ENCODE measurements at places on chromosomes 2 and 18. TPM values are rescaled to one million over a fixed set of nuclear protein-coding genes. Genes with fewer than 3 reads are reported as not detected.

Gene TRPM8
- total RNA-seq, result not detected

Gene RAD51AP2
- not detected for total RNA-seq

Gene PARD3B
- 0.94 TPM for total RNA-seq

Gene C2orf80
- not detected for total RNA-seq

Gene TUBA4B
- not detected for total RNA-seq

Gene MEP1B
- not detected for total RNA-seq

Gene PSMA8
- 0.42 TPM for total RNA-seq

Gene IMMT
- total RNA-seq, result 34.0 TPM

Gene ZDBF2
- total RNA-seq, result 21.0 TPM

Gene FAM110C
- total RNA-seq, result 0.52 TPM

Gene TMEM247
- total RNA-seq, result not detected

Gene PPIL3
- 25.9 TPM for total RNA-seq

Gene NEU2
- total RNA-seq, result not detected

Gene ATOH8
- total RNA-seq, result 1.3 TPM

Gene IL1R2
- 1.4 TPM for total RNA-seq

Gene TMEFF2
- total RNA-seq, result not detected

Gene CIAO1
- total RNA-seq, result 65.4 TPM

Gene FOXI3
- not detected for total RNA-seq

Gene ACVR1C
- total RNA-seq, result 4.1 TPM

Gene GALNT3
- total RNA-seq, result 20.4 TPM

Gene FABP1
- total RNA-seq, result not detected

Gene BBS5
- total RNA-seq, result 0.21 TPM
